ENCODE measurements at places on chromosomes 2 and 18.

- no peak for DNase-seq
Observed at GRCh38 chr18:78731016-78731397, 248.6 kb upstream of the SALL3 start.

GRCh38 chr2:239409976-239410375 lies 9.2 kb upstream of the HDAC4 start:
- no peak for DNase-seq

GRCh38 chr18:48611203-48611602 lies 72.4 kb downstream of the CTIF start:
- DNase-seq = no peak

DNA sequence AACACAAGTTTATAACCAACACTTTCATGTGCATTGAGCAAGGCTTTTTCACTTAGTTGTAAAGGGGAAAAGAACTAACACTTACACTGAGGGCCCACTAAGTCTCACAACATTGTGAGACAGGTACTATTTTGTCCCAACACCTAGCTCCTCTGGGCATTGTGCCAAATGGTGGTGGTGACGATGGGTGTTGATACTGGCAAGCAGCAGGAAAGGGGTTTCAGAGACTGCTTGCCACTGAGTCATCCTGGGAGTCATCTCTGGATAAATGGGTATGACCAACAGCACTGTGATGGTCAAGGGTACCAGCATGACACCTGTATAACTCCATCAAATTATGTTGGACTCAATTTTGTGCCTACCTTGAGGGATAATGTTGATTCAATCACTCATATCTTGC lies 138.8 kb upstream of the ITGA6 start:
- peak; percentile 40 for DNase-seq

DNA sequence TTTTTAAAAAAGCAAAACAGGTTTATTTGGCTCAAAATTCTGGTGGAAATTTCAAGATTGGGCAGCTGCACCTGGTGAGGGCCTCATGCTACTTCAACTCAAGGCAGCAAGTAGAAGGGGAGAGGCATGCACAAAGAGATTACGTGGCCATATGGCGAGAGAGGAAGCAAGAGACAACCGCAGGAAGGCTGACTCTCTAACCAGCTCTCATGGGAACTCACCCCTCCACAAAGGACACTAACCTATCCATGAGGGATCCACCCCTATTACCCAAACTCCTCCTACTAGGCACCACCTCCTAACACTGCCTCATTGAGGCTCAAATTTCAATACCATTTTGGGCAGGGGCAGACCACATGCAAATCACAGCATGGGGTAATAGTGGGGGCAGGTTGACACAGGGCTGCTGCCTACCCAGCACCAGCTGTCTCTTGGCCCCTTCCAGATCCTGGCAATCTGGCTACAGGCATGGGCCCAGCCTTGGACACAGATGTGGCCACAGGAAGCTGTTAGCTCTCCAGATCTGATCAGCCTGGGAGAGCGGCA lies 2.0 kb upstream of the CAPN10 start:
- DNase-seq = peak; percentile 18

DNA sequence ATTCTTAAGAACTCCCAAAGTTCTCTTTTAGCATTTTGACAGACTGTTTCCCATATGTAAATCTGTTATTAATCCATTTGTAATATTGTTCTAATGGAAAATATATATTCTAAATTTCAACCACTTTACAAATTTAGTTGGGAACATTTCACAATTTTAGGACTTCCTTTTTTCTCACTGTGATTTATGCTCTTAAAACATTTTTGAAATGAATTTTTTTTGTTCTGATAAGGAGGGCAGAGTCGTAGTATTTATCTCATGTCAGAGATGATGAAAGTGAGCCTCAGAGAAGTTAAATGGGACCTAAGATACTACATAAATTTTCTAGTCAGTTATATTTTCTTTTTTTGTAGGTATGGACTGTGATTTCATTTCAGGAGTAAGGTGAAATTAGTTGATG lies 26.6 kb downstream of the RASGRP3 start:
- no peak for DNase-seq
